ENCODE measurements at places on chromosomes 3 and 15. TPM values are rescaled to one million over a fixed set of nuclear protein-coding genes. Genes with fewer than 3 reads are reported as not detected.
A peak's percentile ranks its signal among the peaks of the same experiment; 100 is the strongest.

DNA sequence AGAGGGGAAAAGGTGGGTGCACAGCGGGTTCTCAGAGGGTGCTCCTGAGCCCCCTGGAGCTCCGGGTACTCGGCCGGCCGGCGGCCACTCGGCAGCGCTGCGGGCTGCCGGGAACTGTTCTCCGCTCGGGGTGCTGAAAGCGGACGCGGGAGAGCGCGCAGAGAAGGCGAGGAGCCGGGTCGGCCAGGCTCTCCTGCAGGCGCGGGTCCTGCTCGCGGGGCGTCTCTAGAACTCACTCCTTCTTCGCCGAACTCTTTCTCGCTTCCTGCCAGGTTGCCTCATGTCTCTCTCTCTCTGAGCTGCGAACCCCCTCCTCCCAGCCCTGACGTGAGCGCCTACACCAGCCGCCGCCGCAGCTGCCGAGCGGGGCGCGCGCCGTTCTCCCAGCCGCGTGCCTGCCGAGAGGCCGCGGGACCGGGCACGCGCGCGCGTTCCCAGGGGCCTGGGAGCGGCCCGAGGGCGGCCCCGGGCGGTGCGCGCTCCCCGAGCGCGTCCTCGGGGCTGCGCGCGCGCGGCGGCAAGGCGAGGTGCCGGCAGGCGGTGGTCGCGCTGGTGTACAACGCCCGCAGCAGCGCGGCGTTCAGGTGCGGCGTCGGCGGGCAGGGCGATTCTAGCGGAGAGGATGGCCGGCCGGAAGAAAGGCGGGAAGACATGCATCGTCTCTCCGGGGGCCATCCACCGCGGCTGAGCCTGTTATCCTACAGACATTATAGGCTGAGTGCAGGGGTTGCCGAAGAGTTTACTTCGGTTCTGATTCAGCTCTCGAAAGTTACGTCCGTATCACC, at the start of gene PEX5L:
Gene PEX5L, minus strand, starts transcription at position 267 of the 785 bp plus-strand sequence. CDS start 338 bp downstream, outside the sequence.
- DNase-seq = no peak

KCNH8 gene
- total RNA-seq = not detected

DNA sequence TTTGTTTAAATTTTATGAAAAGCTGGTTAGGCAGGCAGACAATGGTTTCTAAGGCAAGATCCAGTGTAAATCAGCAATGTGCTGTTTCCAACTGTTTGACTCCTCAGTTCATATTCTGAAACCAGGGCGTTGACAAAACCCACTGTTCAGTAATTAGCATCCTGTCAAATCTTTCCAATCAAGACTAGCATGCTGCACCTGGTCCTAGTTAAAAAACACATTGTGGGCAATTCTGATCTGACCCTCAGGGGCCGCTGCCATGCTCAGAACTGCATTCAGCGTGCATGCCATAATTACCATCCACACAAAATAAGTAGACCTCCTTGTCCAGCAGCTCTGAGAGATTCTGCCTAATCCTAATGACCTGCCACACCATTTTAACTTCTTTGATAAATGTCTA, 20.9 kb upstream of the RBP1 start:
- DNase-seq = no peak

DNA sequence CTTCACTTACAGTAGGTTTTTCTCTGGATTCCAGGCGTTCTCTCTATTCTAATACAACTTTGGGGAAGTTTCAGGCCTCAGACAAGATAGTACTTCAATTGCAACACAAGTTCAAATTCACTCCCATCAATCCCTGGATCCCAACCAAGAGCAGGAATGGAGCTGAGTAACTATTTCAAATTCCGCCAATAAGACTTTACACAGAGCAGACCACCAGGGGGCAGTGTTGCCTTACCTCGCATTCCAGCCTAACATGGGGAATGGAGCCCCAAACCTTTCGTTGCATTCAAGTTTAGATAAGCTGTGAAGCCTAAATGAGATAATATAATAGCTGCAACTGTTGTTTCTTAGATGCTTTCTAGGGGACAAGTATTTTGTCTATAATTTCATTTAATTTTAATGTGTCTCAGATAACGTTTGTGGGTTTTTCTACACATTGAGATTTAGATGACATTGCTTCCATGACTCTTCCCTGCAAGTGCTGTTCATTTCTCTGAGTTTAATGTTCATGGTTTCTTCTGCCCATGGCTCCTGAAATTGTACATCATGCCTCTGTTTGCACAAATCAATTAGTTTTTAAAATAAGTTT, 186.7 kb downstream of the NSUN3 start:
- DNase-seq = no peak

CCDC174 gene
- total RNA-seq = 5.5 TPM

DNA sequence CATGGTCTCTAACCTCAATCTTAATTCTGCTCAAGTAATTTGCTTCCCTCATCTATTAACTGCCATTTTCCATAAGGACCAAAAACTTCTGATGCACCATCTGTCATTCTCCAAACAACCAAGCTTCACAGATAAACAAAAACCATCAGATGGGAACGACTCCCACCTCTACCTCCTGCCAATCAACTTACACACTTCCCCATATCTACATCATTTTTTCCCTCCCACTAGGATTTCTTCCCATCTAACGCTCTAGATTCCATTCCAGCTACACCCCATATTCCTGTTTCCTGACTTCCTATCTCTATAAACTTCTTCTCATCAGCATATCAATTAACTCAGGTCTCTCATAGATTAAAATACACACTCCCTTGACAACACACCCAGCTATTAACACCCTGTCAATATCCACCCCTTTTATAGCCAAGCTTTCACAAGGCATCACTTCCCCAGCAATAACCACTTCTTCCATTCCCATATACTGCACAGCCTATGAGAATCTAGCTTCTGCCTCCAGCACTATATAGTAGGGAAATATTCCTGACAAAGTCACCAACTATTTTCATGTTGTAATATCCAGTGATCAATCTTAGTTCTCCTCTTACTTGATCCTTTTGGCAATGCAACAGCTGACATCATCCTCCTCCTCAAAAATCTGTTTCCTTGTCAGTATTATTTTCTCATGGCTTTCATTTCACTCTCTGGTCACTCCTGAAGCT, 39.2 kb downstream of the SNX4 start:
- DNase-seq = no peak

ERICH6 gene
- not detected for total RNA-seq

GRCh38 chr3:16587047-16587680, 18.1 kb downstream of the DAZL start:
- DNase-seq = no peak

- no peak for DNase-seq
These were observed 17.5 kb downstream of the AQR start for GRCh38 chr15:34951993-34952392.

GP9 gene
- not detected for total RNA-seq

MCF2L2 gene
- not detected for total RNA-seq

GNAT1 gene
- total RNA-seq = 4.7 TPM

SNRPN gene
- 121 TPM for total RNA-seq

- DNase-seq = no peak
These were observed 422.6 kb downstream of the FOXP1 start for GRCh38 chr3:71160785-71161546.

ACOX2 gene
- total RNA-seq = 32.6 TPM

NOX5 gene
- 0.53 TPM for total RNA-seq

DNA sequence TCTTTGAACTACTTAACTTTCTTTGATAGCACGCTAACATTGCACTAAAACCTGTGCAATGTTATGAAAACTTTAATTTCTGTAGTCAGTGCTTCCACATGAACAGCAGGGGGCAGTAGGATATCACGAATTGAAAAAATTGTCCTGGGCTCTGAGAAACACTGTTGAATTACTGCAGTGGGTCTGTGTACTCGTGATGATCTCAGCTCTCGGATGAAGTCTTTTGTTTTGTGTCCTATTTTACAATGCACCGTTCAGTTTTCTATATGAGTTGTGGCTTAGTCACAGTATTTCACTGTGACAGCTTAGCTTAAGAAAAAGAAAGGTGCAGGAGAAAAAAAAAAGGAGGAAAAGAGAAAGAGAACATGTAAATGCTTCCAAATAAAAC, 141.3 kb upstream of the CCDC54 start:
- no peak for DNase-seq

DNA sequence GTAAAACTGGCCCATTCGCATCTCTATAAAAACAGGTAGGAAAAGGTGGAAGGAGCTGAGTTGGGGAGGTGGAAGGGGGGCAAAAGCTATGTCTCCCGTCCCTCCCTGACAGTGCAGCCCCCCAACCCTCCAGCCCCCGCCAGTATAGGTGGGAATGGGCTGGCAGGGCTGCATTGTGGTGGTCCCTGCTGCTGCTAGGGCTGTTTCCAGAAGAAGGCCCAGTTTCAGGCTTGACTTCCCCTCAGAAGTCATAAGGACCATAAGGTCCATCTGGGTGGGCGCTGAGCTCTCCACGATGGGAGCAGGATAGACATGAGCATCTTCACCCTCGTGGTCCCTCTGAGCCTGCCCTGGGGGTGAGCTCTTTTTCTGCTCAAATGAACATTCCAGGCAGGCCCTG, 44.2 kb downstream of the APBA2 start:
- DNase-seq = no peak

PLOD2 gene
- total RNA-seq = 41.3 TPM

PRSS50 gene
- total RNA-seq = not detected

GPR176 gene
- total RNA-seq = 99.1 TPM

DNA sequence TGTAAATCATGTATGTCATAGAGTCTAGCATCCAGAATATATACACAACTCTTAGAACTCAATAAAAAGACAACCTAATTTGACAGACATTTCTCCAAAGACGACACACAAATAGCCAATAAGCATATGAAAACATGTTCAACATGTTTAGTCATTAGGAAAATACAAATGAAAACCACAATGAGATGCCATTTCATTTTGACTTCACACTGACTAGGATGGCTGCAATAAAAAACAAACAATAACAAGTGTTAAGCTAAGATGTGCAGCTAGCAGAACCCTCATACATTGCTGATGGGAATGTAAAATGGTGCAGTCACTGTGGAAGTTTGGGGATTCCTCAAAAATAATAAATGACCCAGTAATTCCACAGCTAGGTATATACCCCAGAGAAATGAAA, 16.4 kb downstream of the SPG11 start:
- DNase-seq = no peak

GRCh38 chr15:23857028-23857641, 170.0 kb upstream of the NDN start:
- DNase-seq = no peak

GOLGA8T gene
- 1.4 TPM for total RNA-seq

- DNase-seq = no peak
These were observed 3.0 kb upstream of the PIAS1 start for GRCh38 chr15:68051109-68051508.

SLCO2A1 gene
- total RNA-seq = 111 TPM

GRCh38 chr3:187900993-187901755, 155.9 kb upstream of the BCL6 start:
- DNase-seq = no peak

- DNase-seq = no peak
These were observed 35.5 kb upstream of the HACD2 start for GRCh38 chr3:123620343-123620742.

DNA sequence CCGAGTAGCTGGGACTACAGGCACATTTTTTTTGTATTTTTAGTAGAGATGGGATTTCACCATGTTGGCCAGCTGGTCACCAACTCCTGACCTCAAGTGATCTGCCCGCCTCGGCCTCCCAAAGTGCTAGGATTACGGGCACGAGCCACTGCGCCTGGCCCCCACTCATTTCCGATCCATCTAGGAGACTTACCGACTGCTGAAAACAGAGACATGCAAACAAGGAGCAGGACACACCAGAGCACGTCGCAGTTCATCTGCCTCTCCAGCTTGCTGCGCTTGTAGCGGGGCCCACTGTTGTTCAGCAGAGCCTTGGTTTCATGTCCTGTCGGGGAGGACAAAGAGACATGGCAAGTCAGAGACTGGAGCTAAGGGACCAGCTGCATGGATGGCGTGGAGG, 137.4 kb downstream of the ATP10A start:
- no peak for DNase-seq

DNA sequence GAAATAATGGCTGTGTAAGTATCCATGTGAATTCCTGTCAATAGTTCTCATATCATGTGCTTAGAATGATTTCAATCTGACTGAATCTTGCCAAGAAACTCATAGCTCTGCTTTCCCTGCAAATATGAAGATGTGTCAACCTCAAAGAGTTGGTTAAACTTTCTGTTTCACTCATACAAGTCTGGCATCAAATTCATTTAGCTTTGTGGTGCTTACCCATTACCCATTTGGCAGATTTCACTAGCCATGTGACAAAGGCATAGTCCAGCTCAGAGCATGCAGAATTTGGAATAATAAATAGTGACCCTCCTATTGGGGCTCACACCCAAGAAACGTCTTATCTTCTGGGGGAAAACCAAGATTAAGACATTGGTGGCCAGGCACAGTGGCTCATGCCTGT, 256.6 kb upstream of the TPRG1 start:
- no peak for DNase-seq

FBXO40 gene
- total RNA-seq = not detected

DNA sequence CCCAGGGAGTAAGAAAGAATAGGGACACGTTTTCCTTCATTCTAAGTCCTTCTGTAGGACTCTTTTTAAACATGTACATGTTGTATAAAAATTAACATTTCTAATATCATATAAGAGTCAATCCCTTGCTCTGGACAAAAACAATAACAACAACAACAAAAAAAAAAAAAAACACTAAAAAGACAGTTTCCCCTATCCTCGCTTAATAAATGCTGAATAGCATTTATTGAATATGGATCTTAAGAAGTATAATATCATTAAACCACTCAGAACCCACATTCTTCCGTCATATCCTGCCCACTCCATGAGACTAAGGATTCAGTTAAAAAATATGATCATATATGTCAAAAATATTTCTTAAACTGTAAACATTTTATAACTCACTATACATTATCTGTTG, 145.1 kb downstream of the AQP9 start:
- DNase-seq = no peak

DNA sequence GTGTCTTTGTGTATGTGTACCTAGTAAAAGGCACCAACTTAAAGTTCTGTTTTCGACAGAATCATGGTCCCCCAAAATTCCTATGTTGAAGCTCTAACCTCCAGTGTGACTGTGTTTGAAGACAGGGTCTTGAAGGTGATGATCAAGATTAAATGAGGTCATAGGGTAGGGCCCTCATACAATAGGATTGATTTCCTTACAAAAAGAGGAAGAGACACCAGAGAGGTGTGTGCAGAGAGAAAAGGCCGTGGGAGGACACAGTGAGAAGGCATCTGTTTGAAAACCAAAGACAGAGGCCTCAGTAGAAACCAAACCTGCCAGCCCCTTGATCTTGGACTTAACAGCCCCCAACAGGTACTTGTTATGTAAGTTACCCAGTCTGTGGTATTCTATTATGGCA, 52.0 kb upstream of the CORO2B start:
- no peak for DNase-seq

GRCh38 chr3:193572426-193572908, 17.8 kb upstream of the ATP13A4 start:
- DNase-seq = no peak

ROPN1B gene
- not detected for total RNA-seq

TMCO5A gene
- not detected for total RNA-seq

- DNase-seq = no peak
These were observed 48.0 kb upstream of the MEX3B start for GRCh38 chr15:82093774-82094211.

GRCh38 chr3:122415762-122416654, at the start of gene WDR5B:
TSS of gene WDR5B (minus strand) at chr3:122416062. CDS start at chr3:122415528, 534 bp downstream.
- DNase-seq = peak; percentile 98

GRCh38 chr3:47865192-47865591, 62.3 kb downstream of the DHX30 start:
- DNase-seq = no peak

ALDH1A2 gene
- total RNA-seq = 9.3 TPM

- DNase-seq = no peak
These were observed 8.3 kb downstream of the DAPK2 start for GRCh38 chr15:64037966-64038365.

Data from ascending aorta (tissue), 2 donors.